Activated naive CD4-positive, alpha-beta T cell treated with anti-CD3 and anti-CD28 coated beads for 36 hours (primary cell): ENCODE measurements at places on chromosomes 16 and 17. TPM values are rescaled to one million over a fixed set of nuclear protein-coding genes. Genes with fewer than 3 reads are reported as not detected.

GRCh38 chr16:79429381-79430190, 171.0 kb downstream of the MAF start:
- no peak overlapping the region for H3K27ac ChIP-seq
- H3K4me1 ChIP-seq = no peaks in the 10 kb centered on the region
- H3K27me3 ChIP-seq = no peaks in the 10 kb centered on the region
- no peak for DNase-seq
- H3K36me3 ChIP-seq = no peaks in the 10 kb centered on the region

DNA sequence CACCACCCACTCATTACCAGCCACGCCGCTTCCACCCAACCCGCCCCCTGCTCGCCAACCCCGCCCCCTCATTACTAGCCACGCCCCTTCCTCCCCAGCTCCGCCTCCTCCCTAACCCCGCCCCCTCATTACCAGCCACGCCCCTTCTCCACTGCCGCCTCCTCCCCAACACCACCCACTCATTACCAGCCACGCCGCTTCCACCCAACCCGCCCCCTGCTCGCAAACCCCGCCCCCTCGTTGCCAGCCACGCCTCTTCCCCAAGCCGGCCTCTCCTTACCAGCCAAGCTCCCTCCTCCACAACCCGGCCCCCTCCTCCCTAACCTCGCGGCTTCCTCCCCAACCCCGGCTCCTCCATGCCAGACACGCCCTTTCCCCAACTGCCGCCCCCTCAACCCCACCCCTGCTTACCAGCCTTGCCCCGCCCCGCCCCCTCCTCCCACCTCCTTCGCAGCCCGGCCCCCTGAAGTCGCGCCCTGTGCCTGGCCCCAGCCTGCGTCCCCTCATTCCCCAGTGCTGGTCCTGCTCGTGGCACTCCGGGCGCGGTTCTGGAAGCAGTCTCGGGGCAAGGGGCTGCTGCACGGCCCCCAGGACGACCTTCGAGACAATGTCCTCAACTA, 7.3 kb downstream of the SLC22A31 start:
- no peak overlapping the region for H3K4me3 ChIP-seq
- H3K36me3 ChIP-seq = no peaks in the 10 kb centered on the region
- H3K27me3 ChIP-seq = no peaks in the 10 kb centered on the region
- no peaks in the 10 kb centered on the region for H3K4me1 ChIP-seq

DNA sequence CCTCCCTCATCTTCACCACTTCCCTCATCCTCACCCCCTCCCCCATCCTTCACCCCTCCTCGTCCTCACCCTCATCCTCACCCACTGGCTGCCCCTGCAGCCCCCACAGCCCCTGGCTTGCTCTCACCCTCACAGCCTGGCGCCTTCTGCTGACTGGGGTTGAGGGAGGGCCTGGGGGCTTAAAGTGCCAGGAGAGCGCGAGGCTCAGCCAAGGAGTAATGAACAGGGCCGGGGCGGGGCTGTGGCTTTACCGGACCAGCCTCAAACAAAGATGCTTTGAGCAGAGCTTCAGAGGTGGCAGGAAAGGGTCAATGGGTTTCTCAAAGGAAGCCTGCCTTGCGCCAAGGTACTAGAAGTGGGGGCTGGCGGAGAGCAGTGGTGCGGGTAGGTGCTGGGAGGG, at the start of gene PRSS33:
Gene PRSS33, minus strand, starts transcription at position 155 of the 400 bp plus-strand sequence. CDS start 1,013 bp downstream, outside the sequence.
- no peak for DNase-seq
- H3K4me1 ChIP-seq = peaks cover 10% of the 10 kb centered on the region
- no peaks in the 10 kb centered on the region for H3K36me3 ChIP-seq
- no peak within 1 kb of the TSS for H3K27ac ChIP-seq

GRCh38 chr16:85873153-85873552, 25.8 kb upstream of the IRF8 start:
- H3K4me1 ChIP-seq = peaks cover 34% of the 10 kb centered on the region
- no peak overlapping the region for H3K27ac ChIP-seq
- no peaks in the 10 kb centered on the region for H3K36me3 ChIP-seq
- no peak overlapping the region for H3K4me3 ChIP-seq
- H3K27me3 ChIP-seq = peaks cover 2% of the 10 kb centered on the region

DNA sequence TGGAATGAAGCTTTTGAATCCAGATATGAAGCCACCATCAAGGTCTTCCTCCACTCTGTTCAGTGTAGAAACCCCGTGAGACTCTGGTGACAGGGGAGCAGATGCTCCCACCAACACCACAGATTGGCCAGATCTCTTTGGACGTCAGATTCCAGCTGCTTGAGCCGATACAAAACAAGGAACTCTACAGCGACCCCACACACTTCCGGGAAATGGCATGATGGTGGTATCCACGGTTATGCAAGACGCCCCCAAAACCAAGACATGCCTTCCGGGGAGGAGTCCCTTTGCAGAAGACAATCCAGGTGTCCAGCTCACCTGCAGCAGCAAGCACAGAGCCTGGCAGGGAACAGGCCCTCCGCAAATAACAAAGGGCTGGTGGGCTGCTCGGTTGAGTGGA, 19.8 kb upstream of the PITPNA start:
- no peak for DNase-seq
- no peaks in the 10 kb centered on the region for H3K27me3 ChIP-seq
- no peak overlapping the region for H3K4me3 ChIP-seq
- H3K27ac ChIP-seq = no peak overlapping the region
- H3K36me3 ChIP-seq = no peaks in the 10 kb centered on the region

DNA sequence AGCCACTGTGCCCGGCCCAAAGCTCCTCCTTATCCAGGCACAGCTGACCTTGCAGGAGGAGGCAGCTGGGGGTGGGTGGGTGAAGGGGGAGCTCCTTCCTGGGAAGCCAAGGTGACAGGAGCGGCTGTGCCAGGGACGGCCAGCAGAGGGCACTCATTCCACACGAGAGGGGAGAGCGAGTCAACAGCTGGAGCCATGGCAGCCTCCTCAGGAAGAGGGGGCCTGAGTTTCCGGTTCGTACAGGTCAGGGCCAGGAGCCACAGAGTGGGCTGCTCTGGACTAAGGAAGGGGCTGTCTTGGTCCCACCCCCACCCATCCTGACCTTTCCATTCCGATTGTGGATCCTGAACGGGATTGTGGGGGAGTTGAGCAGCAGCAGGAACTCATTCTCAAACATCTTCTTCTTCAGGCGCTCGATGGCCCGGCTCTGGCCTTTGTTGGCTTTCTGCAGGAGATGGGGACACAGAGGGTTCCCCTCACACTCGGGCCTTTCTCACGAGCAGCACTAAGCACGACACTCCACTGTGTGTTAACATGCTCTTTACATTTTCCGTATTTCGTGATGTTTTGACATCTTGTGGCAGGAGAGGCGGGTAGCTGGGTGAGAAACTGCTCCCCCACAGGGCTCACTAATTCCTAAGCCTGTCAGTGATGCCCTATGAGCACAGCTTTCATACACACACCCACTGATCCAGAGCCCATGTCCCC, 61.6 kb downstream of the TIMM22 start:
- no peaks in the 10 kb centered on the region for H3K4me1 ChIP-seq
- DNase-seq = peak; percentile 83
- no peaks in the 10 kb centered on the region for H3K27me3 ChIP-seq
- peaks cover 27% of the 10 kb centered on the region for H3K36me3 ChIP-seq
- no peak overlapping the region for H3K27ac ChIP-seq

CASKIN2 gene
- total RNA-seq = 1.0 TPM

AATK gene
- total RNA-seq = 0.32 TPM

PPY gene
- total RNA-seq = not detected
